ENCODE measurements at places on chromosomes 2 and 18.

DNA sequence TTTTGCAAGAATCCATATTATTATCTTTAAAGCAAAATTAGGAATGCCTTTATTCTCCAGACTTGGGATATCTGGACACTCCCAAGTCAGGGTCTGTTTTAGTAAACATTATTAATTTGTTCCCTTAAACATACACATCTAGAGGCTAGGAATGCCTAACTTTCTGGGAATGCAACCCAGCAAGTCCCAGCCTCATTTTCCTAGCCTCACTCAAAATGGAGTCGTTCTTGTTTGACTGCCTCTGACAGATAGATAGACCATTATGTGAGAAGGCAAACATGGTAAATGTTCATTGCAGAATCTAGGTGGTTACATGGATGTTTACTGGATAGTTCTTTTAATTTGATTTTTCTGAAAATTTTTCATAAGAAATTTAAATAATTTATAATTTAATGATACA lies 270.1 kb upstream of the STON1 start:
- DNase-seq = no peak

DNA sequence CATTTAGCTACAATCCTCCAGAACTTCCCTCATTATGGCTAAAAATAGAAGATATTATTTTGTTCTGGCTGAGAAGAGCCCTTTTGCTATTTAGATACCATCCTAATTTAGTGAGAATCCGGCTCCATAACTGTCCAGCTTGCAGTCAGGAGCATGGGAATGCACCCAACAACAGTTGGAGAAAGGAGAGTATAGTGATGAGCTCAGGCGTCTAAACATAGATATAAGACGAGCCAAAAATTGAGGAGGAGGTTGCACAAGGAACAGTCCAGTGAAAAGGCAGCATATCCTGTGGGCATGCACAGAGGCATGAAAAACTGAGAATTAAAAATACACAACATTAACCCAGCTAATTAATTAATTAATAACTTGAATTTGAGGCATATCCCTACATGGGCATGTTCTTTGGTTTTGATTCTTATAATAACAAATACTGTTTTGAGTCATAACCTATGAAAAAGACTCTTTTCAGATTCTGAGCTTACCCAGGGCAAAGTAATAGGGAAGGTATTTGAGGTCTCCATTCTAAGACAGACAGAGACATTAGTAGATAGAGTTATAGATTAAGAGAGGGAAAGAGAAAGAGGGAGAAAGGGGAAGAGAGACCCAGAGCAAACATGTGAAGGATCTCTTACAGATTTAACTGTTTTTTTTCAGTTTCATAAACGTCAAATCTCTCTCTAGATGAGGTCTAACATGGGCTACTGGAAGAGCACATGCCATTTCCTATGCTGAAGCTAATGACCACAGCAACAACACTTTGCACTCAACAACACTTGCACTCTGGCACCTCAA lies 311.2 kb downstream of the OSR1 start:
- no peak for DNase-seq

- DNase-seq = no peak
Observed at GRCh38 chr2:7241041-7241745, 324.0 kb downstream of the RNF144A start.

- DNase-seq = no peak
Observed at GRCh38 chr18:13392029-13392750, 173.6 kb downstream of the LDLRAD4 start.

- no peak for DNase-seq
Observed at GRCh38 chr2:18662689-18663088, 73.3 kb upstream of the NT5C1B start.

- no peak for DNase-seq
Observed at GRCh38 chr2:118417406-118418120, 329.3 kb downstream of the INSIG2 start.

Data from stimulated activated CD4-positive, alpha-beta T cell treated with anti-CD3 and anti-CD28 coated beads, TNF-alpha, amount 100 ng/mL, for 4 hours (primary cell).